Activated T-helper 2 cell treated with anti-CD3 and anti-CD28 coated beads, Interferon-gamma antibody, Interleukin-2, Interleukin-4, amounts not matched to agents 10 μg/mL and 5 μg/mL and 100 μg/mL, durations not matched to agents 14 hours and 24 hours and 36 hours (primary cell): ENCODE measurements at places on chromosomes 1 and 21.

GRCh38 chr1:98903261-98903660 is 101.4 kb downstream of the PLPPR5 start:
- no peak for DNase-seq

GRCh38 chr21:43278766-43279577 is 110.2 kb downstream of the CRYAA start:
- DNase-seq, result no peak

- no peak for DNase-seq
Measured at GRCh38 chr1:166089804-166090203, 77.0 kb downstream of the FAM78B start.

GRCh38 chr1:228081578-228082213 is 812 bp upstream of the ARF1 start:
- no peak for DNase-seq

DNA sequence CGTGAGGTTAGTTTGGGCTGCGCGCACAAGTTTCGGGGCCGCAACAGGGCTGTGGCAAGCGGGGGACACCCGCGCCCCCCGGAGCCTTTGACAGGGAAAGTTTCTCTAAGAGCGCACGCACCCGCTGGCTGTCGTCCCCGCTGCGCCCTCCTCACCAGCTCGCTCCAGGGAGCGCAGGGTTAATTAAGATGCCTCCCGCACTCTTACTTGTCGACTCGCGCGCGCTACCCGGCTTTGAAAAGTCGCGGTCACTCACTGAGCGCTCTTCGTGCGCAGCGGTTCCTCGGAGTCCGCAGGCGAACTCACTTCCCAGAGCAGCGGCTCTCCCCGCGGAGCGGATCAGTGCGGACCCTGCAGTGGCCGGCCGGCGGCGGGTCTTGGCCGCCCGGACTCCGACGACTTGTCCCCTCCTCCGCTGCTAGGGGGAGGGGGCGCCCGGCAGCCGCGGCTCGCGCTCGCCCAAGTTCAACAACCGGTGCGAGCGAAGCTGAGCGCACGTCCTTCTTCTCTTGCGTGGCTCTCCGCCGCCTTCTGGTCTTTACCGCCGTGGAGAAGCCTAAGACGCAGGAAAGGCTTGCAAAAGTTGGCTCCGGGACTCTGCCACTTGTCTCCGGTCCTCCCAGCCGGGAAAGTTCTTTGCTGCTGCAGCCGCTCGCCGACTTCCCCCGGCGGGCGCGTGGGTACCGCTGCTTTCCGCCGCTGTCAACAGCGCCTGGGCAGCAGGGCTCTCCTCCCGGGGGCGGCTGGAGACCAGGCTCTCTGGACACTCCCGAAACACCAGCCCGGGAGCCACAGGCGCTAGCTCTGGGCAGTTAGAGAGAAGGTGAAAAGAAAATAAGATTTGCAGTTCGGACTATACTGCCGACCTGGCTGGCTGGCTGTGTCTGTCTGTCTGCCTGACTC is 506 bp downstream of the JUN start:
- peak; percentile 63 for DNase-seq

DNA sequence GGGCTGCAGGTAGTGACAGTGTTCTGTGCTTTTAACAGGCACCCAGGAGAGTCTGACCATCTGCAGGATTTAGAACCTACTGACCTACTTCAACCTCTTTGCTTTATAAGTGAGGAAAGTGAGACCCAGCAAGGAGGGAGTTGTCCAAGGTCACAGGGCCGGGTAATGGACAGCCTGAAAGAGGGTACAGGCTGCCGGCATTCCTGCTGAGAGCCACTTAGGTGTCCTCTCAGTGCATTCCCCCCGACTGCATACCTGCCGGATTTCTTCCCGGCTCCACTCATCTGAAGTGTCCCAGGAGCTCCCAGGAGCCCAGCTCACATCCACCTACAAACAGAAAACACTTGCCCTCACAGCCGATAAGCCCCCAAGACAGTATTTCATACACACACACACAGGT is 13.9 kb downstream of the PHLDA3 start:
- no peak for DNase-seq
